Endodermal cell (in vitro differentiated cells): ENCODE measurements at places on chromosomes 2 and 18. TPM values are rescaled to one million over a fixed set of nuclear protein-coding genes. Genes with fewer than 3 reads are reported as not detected.

Gene PPM1G
- total RNA-seq = 124 and 129 TPM in 2 replicates

Gene EEF1B2
- total RNA-seq = 444 to 527 TPM (median 518 TPM) in 3 replicates

DNA sequence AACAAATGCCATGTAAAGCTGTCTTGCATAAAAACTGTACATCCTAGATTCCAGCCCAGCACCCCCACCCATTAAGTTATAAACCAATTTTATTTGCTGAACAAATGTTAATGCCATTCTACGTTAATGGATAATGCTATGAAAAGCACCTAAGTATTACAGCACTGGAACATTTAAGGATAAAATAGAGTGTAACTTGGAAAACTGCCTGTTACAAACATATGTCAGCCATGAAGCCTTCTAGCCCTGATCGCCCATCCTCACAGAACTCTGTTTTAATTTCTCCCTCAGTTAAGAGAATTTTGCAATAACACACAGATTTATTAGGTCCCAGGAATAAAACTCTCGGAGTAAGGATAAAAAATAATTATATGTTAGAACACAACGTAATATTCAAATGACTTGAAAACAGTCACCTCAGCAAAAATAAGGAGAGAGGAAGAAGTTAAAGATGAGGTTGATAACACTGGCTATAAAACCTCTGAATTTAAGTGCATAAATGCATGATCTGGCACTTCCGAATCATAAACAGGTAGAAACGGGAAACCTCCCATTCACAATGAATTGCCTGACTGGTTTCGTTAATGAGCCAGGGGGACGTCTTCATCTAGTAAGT lies 308.7 kb downstream of the AFF3 start:
- H3K4me3 ChIP-seq = no peak overlapping the region
- no peak for DNase-seq
- H3K27ac ChIP-seq = no peak overlapping the region
- no peaks in the 10 kb centered on the region for H3K4me1 ChIP-seq
- H3K27me3 ChIP-seq = no peaks in the 10 kb centered on the region
- H3K36me3 ChIP-seq = no peaks in the 10 kb centered on the region

DNA sequence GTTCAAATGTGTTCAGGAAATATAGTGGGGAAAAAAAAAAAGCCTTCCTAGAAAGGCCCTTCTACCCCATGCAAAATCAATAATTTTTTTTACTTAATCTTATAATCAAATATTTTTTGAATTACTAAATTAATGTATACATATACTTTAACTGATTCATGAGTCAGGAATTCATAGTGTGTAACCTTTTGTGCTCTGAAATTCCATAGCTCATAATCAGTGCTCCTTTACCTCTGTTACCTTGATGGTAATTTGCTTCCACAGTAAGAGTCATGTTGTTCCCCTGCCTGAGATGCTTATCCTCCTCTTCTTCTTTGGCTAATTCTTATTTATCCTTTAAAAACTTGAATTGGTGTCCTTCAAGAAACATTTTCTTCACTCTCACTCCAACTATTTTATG lies 414.2 kb downstream of the THSD7B start:
- no peak overlapping the region for H3K4me3 ChIP-seq
- H3K27me3 ChIP-seq = no peaks in the 10 kb centered on the region
- H3K36me3 ChIP-seq = no peaks in the 10 kb centered on the region
- no peaks in the 10 kb centered on the region for H3K4me1 ChIP-seq

GRCh38 chr2:61967262-61967661 lies 61.8 kb downstream of the COMMD1 start:
- H3K27ac ChIP-seq = no peak overlapping the region
- H3K4me3 ChIP-seq = no peak overlapping the region
- H3K36me3 ChIP-seq = no peaks in the 10 kb centered on the region
- H3K27me3 ChIP-seq = no peaks in the 10 kb centered on the region
- no peak for DNase-seq
